Osteoblast (primary cell): ENCODE measurements at places on chromosomes 6 and 20. TPM values are rescaled to one million over a fixed set of nuclear protein-coding genes. Genes with fewer than 3 reads are reported as not detected.
A peak's percentile ranks its signal among the peaks of the same experiment; 100 is the strongest.

GRCh38 chr20:25275813-25276532 lies 28.1 kb downstream of the PYGB start:
- DNase-seq, result peak; percentile 70

SLC17A9 gene
- 5.6 and 6.5 TPM in 2 replicates for total RNA-seq

SLC44A4 gene
- not detected in 2 replicates for total RNA-seq

GRCh38 chr6:125753218-125753936 lies 3.9 kb downstream of the HEY2 start:
- no peak for DNase-seq

- no peak for DNase-seq
Measured at GRCh38 chr6:116649129-116649528, 19.4 kb downstream of the ZUP1 start.
